ENCODE measurements at places on chromosomes 16 and 17.
A peak's percentile ranks its signal among the peaks of the same experiment; 100 is the strongest.

DNA sequence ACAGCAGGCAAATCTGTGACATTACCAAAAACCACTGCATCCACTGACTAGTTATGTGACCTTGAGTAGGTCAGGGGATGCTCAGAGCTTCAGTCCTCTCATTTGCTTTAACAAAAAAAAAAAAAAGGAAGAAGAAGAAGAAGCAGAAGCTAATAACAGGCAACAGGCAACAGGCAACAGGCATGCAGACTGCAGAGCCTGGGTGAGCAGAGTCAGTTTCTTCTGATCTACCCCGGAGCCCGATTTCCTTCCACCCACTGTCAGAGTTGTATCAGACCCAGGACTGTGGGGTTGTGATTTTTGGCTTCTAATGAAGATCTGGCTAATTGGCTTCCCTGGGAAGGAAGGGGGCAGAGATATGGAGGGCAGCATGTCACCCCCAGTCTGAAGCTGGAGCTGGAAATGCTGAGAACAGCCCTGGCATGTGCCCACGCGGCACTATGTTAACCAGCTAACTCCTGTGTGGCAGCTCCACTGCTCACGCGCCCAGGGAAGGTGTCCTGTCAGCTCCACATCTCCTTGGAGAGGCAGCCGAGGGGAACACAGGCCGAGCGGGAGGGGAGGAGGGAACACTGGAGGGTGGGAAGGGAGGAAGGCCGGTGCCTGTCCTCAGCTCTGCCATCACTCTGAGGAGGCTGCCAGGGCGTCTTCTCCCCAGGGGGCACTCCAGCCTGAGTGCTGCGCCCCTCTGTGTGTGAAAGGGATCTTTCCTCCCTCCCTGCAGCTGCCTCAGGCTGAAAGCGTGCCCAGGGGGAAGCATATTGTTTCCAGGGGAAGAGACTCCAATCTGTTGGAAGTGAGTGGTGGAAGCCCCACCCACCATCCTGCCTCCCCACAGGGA lies 17.6 kb downstream of the SRCIN1 start:
- DNase-seq = no peak

DNA sequence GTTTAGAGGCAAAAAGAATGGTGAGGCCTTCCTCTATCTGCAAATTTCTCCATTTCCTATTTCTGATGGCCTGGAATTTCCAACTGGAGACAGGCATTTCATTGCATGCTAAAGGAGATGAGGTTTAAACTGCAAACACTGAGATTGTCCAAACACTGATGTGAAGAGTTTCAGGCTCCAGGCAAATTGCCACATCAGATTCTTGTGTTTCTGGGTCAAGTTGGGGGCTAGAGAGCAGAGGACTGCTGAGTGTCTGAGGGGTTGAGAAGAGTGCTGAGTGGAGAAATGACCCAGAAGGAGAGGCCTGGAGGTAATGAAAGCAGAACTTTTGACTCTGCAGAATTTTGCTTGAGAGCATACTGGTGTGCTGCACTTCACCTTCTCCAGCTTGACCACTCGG lies 216.7 kb upstream of the MPHOSPH6 start:
- DNase-seq = no peak

GRCh38 chr16:19808061-19808641 lies 76.5 kb downstream of the GPRC5B start:
- peak; percentile 77 for DNase-seq

- DNase-seq = no peak
Measured at GRCh38 chr17:3955673-3955988, 8.6 kb downstream of the ATP2A3 start.

GRCh38 chr16:54026456-54026855 lies 260.1 kb downstream of the IRX3 start:
- DNase-seq = no peak

- no peak for DNase-seq
Measured at GRCh38 chr17:59371416-59372100, 40.1 kb downstream of the YPEL2 start.

GRCh38 chr16:11632455-11632939 lies 35.8 kb upstream of the SNN start:
- peak; percentile 76 for DNase-seq

DNA sequence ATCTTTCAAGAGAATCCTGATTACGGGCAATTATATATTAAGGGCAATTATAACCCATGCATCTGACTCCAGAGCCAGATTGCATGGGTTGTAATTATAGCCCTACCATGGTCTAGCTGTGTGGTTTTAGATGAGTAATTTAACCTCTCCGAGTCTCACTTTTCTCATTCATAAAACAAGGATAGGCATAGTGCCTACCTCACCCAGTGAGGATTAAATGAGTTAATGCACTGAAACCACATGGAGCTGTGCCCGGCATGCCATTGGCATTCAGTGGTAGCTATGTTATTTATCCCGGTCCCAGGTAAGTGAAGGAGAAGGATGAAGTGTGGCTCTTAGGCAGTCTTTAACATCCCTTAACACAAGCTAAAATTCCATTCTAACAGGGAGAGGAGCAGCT lies 6.3 kb downstream of the SNX20 start:
- peak; percentile 29 for DNase-seq

DNA sequence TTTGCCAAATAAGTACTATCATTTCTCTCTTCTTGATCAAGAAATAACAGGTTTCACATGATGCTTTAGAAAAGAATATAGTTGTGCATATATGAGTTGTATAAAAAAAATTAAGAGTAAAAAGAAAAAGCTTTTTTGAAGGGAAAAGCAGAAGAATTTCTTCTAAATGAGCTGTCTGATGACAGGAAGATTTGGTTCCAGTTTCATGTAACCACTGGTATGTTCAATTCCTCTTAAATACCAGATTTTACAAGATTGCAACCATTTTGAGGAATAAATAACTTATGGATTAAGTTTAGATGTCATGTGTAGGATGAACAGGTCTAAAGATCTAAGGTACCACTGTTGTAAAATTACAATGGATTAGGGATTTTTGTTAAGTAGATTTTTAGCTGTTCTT lies 45.0 kb downstream of the VMP1 start:
- DNase-seq = no peak

DNA sequence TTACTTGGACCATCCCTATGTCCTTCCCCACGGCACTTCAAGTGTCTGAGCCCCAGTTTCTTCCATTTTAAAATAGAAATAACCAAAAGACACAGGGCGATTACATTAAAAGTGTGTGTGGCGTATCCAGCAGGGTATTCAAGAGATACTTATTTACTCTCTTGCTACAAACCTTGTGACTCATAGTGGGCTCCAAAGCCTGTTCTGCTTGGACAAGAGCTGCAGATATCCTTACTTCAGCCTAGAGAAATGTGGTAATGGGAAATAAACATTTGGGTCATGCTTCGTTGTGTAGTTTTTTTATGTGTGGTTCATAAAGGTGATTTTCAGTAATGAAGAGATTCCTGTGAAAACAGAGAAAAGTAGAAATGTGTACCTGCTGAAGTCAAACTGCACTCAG lies 288.9 kb upstream of the CDH11 start:
- DNase-seq = peak; percentile 18

- DNase-seq = peak; percentile 35
Measured at GRCh38 chr17:33779234-33779591, 475.9 kb upstream of the CCL2 start.

GRCh38 chr16:58409316-58409973 lies 17.2 kb downstream of the GINS3 start:
- peak; percentile 35 for DNase-seq
